ENCODE measurements at places on chromosomes 4 and X. TPM values are rescaled to one million over a fixed set of nuclear protein-coding genes. Genes with fewer than 3 reads are reported as not detected.

ZMAT1 gene
- 11.1 TPM for polyA plus RNA-seq

SHROOM2 gene
- 9.6 TPM for polyA plus RNA-seq

GRCh38 chr4:78864405-78865024 lies 74.7 kb downstream of the PAQR3 start:
- DNase-seq = peak; percentile 60

SAGE1 gene
- not detected for polyA plus RNA-seq

LNX1 gene
- 19.4 TPM for polyA plus RNA-seq

DNA sequence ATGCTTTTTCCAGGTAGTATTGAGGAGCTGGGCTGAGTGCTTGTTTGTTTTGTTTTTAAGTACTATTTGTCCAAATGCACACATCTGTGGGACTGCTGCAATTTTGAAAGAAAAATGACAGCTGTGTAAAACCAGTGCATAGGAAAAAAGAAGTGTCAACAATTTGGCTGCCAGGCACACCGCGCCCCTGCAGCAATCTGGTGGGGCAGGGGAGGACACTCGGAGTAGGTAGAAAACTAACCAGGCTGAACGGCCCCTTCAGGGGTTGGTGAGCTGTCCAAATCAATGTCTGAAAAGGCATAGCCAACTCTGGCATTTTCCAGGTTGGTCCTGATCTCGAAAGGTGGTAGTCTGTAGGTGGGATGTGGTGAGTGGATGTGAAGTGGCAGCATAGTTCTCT lies 1.1 kb downstream of the LDOC1 start:
- no peak for DNase-seq

DNA sequence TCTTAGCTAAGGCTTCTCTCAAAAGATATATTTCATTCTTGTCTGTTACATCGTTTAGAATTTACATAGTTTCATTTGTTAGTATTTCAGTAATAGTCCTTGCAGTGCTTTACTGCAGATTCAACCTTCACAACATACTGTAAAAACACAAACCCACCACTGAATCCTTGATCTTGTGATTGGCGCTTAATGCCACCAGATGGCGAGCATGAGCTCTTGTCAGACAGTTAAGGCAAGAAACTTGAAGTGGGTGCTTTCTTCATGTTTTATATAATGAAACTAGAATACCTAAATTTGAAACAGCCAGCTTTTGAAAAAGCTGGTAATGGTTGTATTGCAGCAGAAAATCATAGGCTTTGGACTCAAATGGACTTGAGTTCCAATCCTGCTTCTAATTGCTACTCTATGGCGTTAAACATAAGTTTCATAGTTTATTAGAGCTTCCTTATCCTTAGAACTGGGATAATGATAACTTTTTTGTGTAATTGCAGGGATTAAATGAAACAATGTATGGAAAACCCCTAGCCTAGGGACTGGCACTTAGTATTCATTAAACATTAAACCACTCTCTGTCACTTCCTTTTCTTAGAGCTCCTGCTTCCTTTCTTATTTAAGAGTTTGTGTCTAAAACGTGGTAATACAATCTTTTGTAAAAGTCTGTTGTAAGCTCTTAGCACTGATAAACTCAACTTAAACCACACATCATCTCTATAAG lies 95.1 kb downstream of the USP9X start:
- peak; percentile 12 for DNase-seq

DNA sequence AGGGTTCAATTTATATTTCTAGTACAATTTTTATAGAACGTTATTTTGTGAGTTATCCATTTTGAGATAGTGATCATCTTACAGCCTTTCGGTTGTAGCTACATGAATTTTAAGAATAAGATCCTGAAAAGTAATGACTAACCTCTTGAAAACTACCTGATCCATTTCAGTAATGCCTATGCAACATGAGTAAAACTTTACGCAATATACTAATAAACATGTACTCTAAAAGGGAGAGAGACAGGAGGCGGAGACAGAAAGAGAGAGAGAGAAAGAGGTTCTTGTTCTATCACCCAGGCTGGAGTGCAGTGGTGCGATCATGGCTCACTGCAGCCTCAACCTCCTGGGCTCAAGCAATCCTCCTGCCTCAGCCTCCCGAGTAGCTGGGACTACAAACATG lies 816.1 kb downstream of the CCSER1 start:
- DNase-seq = no peak
